ENCODE measurements at places on chromosomes 2 and 18.

DNA sequence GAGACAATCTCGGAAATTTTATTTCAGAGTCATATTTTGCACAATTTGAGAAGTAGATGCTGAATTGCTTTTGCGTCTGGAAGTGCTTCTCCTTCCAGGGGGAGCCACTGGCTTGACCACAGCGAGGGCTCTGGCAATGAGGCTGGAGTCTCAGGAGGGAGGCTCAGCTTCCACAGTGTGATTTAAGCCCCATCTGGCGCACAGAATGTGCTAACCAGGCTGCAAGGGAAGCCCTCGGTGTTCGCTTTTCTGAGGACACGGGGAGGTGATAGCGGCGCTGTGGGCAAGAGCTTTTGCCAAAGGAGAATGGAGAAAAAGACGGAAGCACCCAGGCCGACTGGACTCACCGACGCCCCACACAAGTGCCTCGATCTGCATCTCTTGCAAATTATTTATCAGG is 52.4 kb downstream of the ADI1 start:
- no peak for DNase-seq

GRCh38 chr2:10169581-10169980 is 47.0 kb downstream of the RRM2 start:
- DNase-seq: no peak

DNA sequence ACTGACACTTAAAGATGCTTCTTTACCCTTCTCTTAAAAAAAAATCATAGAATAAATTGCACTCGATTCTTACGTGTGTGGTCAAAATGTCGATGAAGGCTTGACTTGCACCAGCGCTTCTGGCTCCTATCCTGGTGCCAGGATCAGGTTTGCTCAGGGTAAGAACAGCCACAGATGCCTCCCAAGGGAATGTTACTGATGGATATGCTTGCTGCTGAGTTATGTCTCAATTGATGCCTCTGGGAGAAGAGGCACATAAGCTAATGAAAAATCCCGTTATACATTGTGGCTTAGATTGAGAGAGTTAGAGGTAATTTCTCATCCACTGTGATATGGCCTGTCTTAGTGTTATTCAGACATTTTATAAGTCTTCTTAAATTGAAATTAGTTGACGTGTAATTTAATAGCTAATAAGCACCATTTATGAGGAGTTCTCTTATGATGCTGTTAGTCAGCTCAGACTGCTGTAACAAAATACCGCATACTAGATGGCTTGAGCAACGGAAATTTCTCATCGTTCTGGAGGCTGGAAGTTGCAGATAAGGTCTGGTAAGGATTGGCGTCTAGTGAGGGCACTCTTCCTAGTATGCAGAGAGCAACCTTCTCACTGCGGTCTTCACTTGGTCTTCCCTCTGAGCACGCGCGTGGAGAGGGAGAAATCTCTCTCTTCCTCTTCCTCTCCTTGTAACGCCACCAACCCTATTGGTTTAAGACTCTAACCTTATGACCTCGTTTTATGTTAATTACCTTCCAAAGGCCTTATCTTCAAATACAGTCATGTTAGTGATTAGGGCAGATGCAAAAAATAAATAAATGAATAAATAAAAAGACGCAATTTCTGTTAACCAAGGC is 116.6 kb upstream of the NOSTRIN start:
- DNase-seq: no peak

DNA sequence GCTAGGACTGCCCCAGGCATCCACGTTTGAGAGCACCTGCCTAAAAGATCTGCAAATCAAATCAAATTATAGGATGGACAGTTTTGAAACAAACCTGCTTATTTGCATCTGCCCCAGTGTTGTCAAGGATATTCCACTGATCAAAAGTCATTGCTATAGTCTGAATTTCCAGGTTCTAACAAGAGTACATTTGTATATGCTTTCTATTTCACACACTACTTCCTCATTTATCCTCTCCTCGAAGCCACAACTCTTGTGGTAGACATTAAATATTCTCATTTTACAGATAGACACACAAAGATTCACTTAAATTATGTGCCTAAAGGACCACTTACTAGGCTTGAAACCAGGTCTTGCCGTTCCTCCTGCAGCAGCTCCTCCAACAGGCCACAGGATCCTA is 11.9 kb upstream of the TET3 start:
- no peak for DNase-seq
